ENCODE measurements at places on chromosomes 1 and 21.
A peak's percentile ranks its signal among the peaks of the same experiment; 100 is the strongest.

- no peak for DNase-seq
- no peaks in the 10 kb centered on the region for H3K27me3 ChIP-seq
- H3K36me3 ChIP-seq = peaks cover 5% of the 10 kb centered on the region
- no peak overlapping the region for H3K27ac ChIP-seq
These were observed 20.4 kb downstream of the CCT8 start for GRCh38 chr21:29053011-29053553.

DNA sequence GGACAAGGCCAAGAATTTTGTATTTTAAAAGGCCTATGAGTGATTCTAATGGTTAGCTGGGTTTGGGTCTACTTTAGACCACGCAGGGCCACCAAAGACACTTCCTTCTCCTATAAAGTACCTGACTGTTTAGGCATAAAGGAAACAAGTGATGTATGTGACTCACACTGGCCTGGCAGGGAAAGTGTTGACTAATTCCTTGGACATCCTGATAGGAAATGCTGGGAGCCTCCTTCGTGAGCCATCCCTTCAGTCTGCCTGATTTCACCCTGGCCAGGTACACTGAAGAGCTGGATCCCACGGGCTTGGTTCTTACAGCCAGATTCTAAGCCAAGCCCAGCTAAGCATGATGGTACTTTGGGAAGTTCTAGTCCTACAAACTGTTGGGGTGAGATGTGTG, 100.5 kb upstream of the HMGB4 start:
- H3K4me1 ChIP-seq = no peaks in the 10 kb centered on the region
- DNase-seq = no peak
- H3K27me3 ChIP-seq = no peaks in the 10 kb centered on the region
- H3K36me3 ChIP-seq = no peaks in the 10 kb centered on the region

- no peaks in the 10 kb centered on the region for H3K27me3 ChIP-seq
- H3K4me3 ChIP-seq = no peak overlapping the region
- no peaks in the 10 kb centered on the region for H3K4me1 ChIP-seq
- H3K36me3 ChIP-seq = no peaks in the 10 kb centered on the region
- H3K27ac ChIP-seq = peak overlapping the region; percentile 82
These were observed 11.5 kb downstream of the ABL2 start for GRCh38 chr1:179217943-179218507.

DNA sequence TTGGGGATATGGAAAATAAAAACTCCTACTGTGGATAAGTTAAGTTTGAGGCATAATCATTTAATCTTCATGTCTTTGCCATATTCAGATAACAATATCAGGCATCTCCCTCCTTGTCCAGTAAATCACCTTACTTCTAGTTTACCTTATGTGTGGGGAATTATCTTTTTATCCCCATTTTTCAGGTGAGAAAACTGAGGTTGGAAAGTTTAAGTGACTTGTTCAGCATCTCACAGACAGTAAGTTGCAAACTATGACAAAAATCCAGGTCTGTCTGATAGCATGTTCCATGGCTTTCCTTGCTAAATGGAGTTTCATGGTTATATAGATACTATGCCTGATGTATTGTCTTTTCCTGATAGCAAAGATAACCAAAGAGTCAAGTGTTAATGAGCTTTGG, 79.7 kb downstream of the TMEM200B start:
- no peak for DNase-seq

GRCh38 chr21:28144089-28144488, 848.6 kb downstream of the LTN1 start:
- no peaks in the 10 kb centered on the region for H3K4me1 ChIP-seq
- DNase-seq = no peak
- H3K36me3 ChIP-seq = no peaks in the 10 kb centered on the region
- no peaks in the 10 kb centered on the region for H3K27me3 ChIP-seq
- H3K4me3 ChIP-seq = no peak overlapping the region
- no peak overlapping the region for H3K27ac ChIP-seq

DNA sequence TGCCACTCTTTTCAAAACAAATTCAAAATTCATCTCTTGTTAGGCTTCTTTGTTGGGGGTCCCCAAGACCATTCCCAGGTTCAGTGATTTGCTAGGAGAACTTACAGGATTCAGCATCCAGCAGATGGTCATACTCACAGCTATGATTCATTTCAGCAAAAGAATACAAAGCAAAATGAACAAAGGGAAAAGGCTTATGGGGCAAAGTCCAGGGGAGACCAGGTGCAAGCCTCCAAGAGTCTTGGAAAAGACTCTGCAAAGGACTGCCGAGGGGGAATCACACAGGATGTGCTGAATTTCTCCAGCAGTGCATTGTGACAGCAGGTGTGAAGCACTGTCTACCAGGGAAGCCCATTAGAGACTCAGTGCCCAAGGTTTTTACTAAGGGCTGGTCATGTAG, 7.3 kb downstream of the TRAF5 start:
- H3K27ac ChIP-seq = no peak overlapping the region
- DNase-seq = no peak
- no peaks in the 10 kb centered on the region for H3K27me3 ChIP-seq
- peaks cover 70% of the 10 kb centered on the region for H3K4me1 ChIP-seq

GRCh38 chr1:32893198-32894018, 7.1 kb downstream of the HPCA start:
- no peak for DNase-seq
- no peaks in the 10 kb centered on the region for H3K4me1 ChIP-seq
- no peak overlapping the region for H3K27ac ChIP-seq
- no peaks in the 10 kb centered on the region for H3K36me3 ChIP-seq

DNA sequence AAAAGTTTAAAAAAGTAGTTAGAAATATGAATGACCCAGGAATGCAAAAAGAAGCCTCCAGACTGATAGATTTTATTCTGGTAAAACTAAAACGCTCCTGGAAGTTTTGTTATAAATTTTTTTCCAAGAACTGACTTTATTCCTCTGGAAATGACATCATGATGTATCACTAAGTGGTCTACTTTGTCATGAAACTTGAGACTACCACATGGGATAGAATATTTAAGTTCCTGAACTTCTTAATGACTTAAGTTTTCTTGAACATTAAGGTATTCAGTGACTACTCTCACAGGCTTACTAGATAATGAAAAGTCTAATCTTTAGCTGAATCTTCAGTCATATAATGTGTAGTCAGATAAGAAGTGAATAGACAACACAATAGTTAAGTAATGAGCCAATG, 842.2 kb downstream of the USP25 start:
- DNase-seq = no peak
- H3K27ac ChIP-seq = no peak overlapping the region
- no peaks in the 10 kb centered on the region for H3K36me3 ChIP-seq
- H3K4me3 ChIP-seq = no peak overlapping the region
- no peaks in the 10 kb centered on the region for H3K27me3 ChIP-seq

DNA sequence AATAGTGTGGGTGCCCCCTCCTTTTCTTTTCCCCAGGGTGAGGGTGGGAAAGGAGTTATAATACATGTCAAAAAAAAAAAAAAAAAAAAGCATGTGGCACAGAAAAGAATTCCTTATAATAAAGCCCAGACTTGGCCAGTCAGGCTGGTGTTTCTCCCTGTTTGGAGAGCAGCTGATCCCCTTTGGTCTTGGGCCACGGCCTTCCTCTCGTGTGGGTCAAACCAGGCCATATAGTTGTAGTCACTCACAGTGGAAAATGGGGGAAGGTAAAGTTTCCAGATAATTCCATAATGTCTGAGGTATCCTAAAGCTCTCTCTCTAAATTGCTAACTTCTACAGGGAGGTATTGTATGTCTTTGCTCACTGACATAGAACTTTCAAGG, 22.0 kb downstream of the CLIC6 start:
- H3K27ac ChIP-seq = no peak overlapping the region
- no peaks in the 10 kb centered on the region for H3K27me3 ChIP-seq
- H3K36me3 ChIP-seq = no peaks in the 10 kb centered on the region
- DNase-seq = no peak
- H3K4me1 ChIP-seq = no peaks in the 10 kb centered on the region
- H3K4me3 ChIP-seq = no peak overlapping the region

- H3K27me3 ChIP-seq = no peaks in the 10 kb centered on the region
- no peak overlapping the region for H3K4me3 ChIP-seq
- no peaks in the 10 kb centered on the region for H3K36me3 ChIP-seq
- no peak for DNase-seq
- no peak overlapping the region for H3K27ac ChIP-seq
These were observed 250.5 kb upstream of the POGK start for GRCh38 chr1:166588741-166589140.

DNA sequence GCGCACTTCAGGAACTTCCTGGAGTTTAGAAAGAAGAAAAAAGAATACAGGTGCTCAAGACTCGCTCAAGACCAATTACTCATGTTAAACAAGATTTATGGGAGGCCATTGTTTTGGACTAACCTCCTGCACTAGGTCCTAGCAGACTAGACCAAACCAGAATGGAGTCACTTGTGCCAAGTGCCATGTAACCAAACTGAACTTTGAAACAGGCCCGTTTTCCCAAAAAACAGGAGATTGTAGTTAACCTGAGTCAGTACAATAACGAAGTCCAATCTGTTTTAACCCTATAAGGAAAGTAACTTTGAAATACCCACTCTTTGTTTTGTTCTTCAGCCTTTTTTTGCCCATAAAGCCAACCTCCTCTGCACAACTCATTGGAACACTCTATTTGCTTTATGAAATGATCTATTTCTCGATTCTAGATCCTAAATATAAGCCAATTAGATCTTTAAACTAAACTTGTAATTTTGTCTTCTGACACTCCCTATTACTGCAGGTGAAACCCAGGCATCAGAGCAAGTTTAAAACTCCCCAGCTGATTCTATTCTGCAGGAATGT, 695 bp upstream of the NTPCR start:
- H3K4me3 ChIP-seq = peak overlapping the region; percentile 69
- H3K4me1 ChIP-seq = peaks cover 13% of the 10 kb centered on the region

DNA sequence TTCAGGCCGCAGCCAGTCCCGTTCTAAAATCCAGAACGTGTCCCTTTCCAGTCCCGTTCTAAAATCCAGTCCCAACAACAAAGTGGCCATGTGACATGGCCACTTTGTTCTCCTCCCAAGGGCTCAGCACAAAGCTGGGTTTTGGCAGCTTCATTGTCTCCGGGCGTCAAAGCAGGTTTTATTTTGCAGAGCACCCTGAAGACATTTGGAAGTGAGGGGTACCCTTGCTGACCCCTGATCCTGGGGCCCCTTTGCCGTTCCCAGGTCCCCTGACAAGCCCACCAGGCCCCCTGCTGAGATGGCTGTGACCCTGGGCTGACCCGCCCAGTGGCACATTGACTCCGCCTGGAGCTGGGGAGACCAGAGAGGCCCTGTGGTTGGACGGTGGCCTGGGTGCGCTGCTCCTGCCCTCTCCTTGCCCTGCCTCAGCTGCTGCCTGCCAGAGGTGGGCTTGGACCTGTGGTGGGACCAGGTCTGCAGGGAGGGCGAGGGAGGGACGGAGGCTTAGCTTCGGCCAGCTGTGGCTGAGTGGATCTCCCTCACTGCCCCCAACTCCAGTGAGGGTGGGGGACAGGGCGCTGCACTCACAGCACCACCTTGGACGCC, 4.3 kb downstream of the PFKL start:
- H3K27me3 ChIP-seq = no peaks in the 10 kb centered on the region
- H3K36me3 ChIP-seq = no peaks in the 10 kb centered on the region
- peak overlapping the region; percentile 70 for H3K27ac ChIP-seq
- no peak for DNase-seq
- H3K4me1 ChIP-seq = no peaks in the 10 kb centered on the region

- H3K4me1 ChIP-seq = no peaks in the 10 kb centered on the region
- DNase-seq = no peak
- no peak overlapping the region for H3K27ac ChIP-seq
- H3K27me3 ChIP-seq = no peaks in the 10 kb centered on the region
- no peak overlapping the region for H3K4me3 ChIP-seq
These were observed 52.7 kb upstream of the GRHL3 start for GRCh38 chr1:24266398-24266941.

DNA sequence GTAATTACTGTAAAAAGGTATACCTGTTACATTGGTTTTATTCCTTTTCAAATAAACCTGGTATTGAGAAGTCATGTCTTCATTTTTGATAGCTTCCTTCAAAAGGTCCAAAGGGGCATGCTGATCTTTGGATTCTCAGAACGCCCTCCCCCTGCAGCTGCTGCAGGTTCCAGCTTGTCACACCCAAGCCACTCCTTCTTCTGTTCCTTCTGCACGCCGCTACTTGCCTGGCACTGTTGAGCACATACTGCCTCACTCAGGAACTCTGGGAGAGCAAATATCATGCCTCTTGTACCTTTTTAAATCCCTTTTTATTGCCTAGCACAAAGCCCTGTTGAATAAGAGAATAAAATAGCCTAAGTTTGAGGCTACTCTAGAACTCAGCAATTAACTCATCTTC, 136.9 kb downstream of the BARHL2 start:
- no peak overlapping the region for H3K4me3 ChIP-seq
- H3K36me3 ChIP-seq = no peaks in the 10 kb centered on the region
- H3K27ac ChIP-seq = no peak overlapping the region
- no peaks in the 10 kb centered on the region for H3K4me1 ChIP-seq
- no peak for DNase-seq

GRCh38 chr1:172269084-172269483, 151.4 kb upstream of the C1orf105 start:
- no peaks in the 10 kb centered on the region for H3K36me3 ChIP-seq
- peak overlapping the region; percentile 52 for H3K27ac ChIP-seq
- no peaks in the 10 kb centered on the region for H3K27me3 ChIP-seq
- no peak for DNase-seq
- no peak overlapping the region for H3K4me3 ChIP-seq
